Activated effector memory CD4-positive, alpha-beta T cell treated with Interleukin-2 at 50 U/mL for 16 hours (primary cell): ENCODE measurements at places on chromosomes 12 and 14.

GRCh38 chr12:16563504-16563903 is 42.5 kb downstream of the LMO3 start:
- no peak for DNase-seq

- no peak for DNase-seq
These were observed 7.6 kb upstream of the CCDC184 start for GRCh38 chr12:48175613-48176416.

DNA sequence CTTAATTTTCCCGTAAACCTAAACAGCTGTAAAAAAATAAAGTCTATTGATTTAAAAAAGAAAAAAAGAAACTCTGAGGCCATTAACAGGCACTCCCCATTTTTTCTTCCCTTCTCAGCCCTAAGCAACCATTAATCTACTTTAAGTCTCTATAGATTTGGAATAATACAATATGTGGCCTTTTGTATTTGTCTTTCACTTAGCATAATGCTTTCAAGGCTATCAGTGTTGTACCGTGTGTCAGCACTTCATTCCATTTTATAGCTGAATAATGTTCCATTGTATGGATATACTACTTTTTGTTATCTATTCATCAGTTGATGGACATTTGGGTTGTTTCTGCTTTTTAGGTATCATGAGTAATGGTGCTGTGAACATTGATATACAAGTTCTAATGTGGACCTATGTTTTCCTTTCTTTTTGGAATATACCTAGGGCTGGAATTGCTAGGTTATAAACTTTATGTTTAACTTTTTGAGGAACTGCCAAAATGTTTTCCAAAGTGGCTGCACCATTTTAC is 15.7 kb downstream of the CREBL2 start:
- DNase-seq, result no peak

DNA sequence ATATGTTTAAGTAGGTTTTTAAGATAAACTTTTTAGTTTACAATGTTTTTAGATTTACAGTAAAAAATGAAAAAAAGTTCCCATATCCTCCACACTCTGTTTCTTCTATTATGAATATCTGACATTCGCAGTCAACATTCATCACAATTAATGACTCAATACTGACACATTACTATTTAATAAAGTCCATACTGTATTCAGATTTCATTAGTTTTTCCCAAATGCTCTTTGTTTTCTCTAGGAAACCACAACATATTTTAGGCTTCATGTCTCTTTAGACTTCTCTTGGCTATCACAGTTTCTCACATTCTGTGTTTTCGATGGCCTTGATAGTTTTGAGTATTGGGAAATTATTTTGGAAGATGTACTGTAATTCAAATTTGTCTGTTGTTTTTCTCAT is 399.8 kb downstream of the SLC6A15 start:
- no peak for DNase-seq

- DNase-seq, result no peak
These were observed 2.0 kb downstream of the PAX9 start for GRCh38 chr14:36663404-36664321.

- DNase-seq, result no peak
These were observed 11.1 kb downstream of the AQP6 start for GRCh38 chr12:49983892-49984291.

DNA sequence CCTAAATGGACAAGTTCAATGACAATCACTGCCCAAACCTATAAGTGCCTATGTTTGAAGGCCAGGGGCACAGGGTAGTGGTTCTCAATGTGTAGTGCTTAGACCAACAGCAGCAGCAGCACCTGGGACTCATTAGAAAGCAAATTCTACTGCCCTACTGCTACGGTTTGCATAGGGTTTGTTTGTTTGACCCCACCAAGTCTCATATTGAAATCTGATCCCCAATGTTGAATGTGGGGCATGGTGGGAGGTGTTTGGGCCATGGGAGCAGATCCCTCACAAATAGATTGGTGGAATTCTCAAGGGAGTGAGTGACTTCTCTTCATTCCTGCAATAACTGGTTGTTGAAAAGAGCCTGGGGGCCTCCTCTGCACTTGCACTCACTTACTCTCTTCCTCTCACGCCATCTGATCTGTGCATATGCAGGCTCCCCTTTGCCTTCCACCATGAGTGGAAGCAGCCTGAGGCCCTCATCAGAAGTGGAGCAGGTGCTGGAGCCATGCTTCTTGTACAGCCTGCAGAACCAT is 39.5 kb downstream of the PPM1H start:
- no peak for DNase-seq

DNA sequence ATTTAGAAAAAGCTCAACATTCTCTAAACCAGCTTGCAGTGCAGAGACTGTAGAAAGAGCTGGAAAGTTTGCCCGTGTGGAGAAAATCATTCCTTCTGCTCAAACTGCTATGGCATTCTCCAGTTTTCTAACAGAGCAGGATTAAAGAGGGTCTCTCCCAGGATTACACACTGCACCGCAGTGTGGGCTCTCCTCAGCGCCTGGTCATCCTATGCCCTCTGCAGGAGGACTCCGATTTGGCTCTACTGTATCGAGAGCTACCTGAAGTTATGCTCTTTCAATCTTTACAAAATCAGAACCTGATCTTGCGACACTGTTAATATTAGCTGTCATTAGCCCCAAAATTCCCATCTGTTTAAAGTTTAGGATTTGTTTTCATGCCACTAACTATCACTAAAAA is 33.0 kb downstream of the BHLHE41 start:
- DNase-seq, result no peak

GRCh38 chr14:100775831-100776591 is 49.3 kb downstream of the DLK1 start:
- DNase-seq, result no peak

GRCh38 chr14:61712137-61712536 is 16.8 kb downstream of the HIF1A start:
- no peak for DNase-seq

DNA sequence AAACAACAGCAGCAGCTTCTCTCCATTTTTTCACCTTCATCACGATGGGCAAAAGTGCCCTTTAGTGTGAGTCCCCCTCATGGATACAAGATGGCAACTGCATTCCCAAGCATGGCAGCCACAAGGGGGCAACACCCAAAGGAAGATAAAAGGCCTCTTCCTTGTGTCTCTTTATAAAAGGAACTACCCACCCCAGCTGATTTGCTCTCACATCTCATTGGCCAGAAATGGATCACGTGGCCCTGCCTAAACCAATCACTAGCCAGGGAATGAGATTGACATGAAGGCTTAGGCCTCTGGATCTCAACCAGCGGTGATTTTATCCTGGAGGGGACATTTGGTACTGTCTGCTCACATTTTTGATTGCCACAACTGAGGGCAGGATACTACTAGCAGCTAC is 21.9 kb upstream of the IFT81 start:
- DNase-seq, result no peak

DNA sequence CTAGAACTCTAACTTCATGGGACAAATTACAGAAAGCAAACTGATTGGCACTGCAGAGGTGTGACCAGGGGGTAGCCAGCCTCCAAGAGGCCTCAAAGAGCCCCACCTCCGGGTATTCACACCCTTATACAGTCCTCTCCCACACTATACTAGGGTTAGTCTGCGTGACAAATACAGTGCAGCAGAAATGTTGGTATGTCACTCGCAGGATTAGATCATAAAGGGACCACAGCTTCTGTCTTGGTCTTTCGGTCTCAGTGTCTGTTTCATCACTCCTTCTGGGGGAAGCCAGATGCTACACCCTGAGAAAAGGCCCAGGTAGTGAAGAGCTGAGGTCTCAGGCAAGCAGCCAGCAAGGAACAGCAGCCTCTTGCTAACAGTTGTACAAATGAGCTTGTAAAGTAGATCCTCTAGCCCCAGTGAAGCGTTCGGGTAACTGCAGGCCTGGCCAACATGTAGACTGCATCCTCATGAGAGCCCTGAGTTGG is 68.9 kb upstream of the SAV1 start:
- DNase-seq, result no peak

DNA sequence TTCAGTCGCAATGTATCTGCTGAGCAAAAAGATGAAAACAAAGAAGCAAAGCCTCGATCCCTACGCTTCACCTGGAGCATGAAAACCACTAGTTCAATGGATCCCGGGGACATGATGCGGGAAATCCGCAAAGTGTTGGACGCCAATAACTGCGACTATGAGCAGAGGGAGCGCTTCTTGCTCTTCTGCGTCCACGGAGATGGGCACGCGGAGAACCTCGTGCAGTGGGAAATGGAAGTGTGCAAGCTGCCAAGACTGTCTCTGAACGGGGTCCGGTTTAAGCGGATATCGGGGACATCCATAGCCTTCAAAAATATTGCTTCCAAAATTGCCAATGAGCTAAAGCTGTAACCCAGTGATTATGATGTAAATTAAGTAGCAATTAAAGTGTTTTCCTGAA is 19.8 kb downstream of the CKB start:
- DNase-seq, result no peak

DNA sequence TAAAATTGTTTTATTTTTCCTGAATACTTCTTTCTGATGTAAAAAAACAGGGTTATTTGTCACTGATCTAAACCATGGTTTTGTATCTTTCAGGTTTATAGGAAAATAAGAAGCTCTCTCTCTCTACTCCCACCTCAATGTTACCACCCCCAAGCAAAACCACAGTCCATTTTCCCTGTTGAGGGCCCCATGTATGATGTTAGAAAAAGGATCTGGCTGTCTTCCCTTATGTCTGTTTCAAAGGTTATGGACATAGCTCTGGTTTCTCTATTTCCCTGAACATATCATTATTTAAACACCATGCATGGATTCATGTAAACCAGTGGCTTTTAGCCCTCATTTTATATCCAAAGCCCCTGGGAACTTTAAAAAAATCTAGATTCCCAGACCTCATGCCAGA is 649.0 kb upstream of the TBX3 start:
- DNase-seq, result no peak

DNA sequence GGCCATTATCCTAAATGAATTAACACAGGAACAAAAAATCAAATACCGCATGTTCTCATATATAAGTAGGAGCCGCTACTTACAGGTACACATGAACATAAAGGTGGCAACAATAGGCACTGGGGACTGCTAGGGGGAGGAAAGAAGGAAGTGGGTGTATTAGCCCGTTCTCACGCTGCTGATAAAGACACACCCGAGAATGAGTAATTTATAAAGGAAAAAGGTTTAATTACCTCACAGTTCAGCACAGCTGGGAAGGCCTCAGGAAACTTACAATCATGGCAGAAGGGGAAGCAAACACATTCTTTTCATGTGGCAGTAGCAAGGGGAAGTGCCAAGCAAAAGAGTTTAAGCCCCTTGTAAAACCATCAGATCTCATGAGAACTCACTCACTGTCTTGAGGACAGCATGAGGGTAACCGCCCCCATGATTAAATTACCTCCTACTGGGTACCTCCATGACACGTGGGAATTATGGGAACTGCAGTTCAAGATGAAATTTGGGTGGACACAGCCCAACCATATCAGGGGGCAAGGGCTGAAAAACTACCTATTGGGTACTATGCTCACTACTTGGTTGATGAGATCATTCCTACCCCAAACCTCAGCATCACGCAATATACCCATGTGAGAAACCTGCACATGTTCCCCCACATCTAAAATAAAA is 16.4 kb upstream of the MIA2 start:
- no peak for DNase-seq

GRCh38 chr12:116382686-116383530 is 105.4 kb upstream of the MED13L start:
- DNase-seq, result no peak

GRCh38 chr12:43402436-43402835 is 149.6 kb downstream of the ADAMTS20 start:
- no peak for DNase-seq

DNA sequence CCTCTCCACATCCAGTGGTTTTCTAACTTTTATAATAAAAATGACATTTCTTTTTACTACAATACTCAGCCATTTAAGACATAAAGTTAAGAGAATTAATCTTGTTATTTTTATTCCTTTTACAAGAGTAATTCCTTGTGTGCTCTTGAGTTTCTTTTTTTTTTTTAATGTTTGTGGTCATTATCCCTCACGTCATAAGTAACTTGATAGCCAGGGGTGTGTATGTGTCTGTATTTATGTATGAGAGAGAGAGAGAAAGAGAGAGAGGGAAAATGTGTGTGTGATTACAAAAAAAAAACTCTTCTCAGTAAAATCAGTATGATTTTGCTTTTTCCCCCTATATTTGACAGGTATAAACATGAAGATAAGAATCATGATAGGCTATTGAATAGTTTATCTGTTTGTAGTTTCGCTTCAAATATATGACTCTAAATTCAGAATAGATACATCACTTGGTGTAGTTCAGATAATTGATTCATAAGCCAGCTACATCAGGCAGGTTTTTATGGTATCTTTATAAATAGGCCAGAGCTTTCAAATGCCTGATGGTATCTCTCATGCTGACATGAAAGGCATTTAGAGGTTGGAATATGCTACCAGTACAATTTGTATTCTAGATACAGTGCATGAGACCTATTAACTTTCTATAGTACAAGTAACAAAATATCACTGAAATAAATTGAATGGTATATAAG is 34.9 kb downstream of the RERGL start:
- no peak for DNase-seq

DNA sequence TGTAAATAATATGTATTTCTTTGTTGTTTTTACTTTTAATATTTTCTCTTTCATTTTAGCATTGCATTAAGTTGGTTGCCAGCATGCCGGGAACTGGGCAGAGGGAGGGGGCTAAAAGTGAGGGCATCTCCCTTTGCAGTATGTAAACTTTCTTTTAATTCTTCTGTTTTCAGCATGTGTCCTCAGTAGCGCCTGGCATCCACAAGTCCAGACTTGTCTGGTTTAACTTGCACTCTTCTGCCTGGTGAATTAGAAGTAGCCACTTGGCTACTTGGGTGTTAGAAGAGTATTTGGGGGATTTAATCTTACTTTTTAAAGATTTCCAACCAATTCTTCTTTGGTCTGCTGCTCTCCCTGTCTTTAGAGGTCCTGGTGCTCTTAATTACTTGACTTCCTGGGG is 117.2 kb upstream of the SCAF11 start:
- DNase-seq, result no peak

- DNase-seq, result no peak
These were observed 244.7 kb downstream of the C12orf75 start for GRCh38 chr12:105575235-105575634.

DNA sequence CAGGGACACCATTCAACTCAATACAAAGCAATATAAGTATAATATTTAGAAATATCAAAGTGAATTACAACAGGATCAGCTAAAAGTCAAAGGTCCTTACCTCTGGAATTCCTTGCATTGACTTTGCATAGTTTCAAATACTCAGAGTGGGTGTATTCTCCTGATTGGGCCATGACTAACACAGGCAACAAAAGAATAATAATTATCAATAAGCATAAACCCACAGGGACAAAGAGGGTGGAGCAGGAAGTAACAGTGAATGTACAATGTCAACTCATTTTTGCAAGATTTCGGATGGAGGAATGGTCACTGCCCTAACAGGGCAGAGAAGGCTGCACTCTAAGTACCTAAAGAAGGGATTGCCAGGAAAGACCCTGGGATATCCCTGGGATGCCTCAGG is 207.5 kb downstream of the PAX9 start:
- DNase-seq, result no peak

DNA sequence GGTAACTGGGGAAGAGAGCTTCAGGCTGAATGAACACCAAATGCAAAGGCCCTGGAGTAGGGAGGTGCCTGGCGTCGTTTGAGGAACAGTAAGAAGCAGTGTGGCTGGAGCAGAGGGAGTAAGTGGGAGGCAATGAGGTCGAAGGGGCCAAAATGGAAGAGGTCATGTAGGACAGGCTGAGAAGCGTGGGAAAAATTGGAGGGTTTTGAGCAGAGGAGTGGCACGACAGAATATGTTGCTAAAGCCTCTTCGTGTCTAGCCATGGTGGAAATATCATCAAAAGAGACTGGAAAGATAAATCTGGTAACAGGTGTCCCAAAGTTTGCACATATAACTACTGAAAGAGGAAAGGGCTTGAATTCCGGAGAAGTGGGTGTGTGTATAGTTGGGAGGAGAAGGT is 1.9 kb downstream of the TRIM9 start:
- no peak for DNase-seq
